Suppressor macrophage (primary cell): ENCODE measurements at places on chromosomes 5 and 9.

DNA sequence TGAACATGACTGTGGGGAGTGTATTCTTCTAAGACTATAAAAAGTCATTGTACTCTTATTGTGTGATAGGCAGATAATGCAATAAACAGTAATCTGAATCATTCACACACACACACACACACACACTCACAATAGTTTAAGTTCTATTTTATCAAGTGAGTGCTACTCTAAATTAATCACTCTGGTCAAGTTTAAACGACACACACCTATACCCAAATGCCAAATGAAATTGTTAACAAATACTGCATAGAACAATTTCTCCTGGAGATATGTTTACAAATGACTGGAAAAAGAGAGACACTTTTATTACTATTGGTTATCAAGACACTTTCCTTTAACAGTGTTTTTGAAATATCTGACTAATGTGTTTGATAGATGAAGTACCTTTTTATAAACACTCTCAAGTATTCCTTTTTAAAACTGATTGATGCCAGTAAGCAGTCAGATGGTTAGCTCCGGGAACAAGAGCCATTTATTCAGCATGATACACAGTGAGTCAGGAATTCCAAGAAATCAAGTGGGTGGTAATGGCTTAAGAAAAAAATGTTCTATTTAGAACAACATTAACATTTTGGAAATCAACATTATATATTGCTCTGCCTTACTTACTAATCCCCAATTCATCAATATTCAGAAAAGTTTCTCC is 521.6 kb upstream of the ST8SIA4 start:
- no peak for DNase-seq

DNA sequence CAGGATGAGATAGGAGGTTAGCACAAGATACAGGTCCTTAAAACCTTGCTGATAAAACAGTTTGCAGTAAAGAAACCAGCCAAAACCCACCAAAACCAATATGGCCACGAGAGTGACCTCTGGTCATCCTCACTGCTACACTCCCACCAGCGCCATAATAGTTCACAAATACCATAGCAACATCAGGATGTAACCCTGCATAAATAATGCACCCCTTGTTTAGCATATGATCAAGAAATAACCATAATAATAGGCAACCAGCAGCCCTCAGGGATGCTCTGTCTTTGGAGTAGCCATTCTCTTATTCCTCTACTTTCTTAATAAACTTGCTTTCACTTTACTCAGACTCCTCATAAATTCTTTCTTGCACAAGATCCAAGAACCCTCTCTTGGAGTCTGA is 86.9 kb upstream of the PRSS3 start:
- DNase-seq, result no peak

GRCh38 chr5:154002093-154002492 is 36.6 kb downstream of the FAM114A2 start:
- DNase-seq, result no peak

DNA sequence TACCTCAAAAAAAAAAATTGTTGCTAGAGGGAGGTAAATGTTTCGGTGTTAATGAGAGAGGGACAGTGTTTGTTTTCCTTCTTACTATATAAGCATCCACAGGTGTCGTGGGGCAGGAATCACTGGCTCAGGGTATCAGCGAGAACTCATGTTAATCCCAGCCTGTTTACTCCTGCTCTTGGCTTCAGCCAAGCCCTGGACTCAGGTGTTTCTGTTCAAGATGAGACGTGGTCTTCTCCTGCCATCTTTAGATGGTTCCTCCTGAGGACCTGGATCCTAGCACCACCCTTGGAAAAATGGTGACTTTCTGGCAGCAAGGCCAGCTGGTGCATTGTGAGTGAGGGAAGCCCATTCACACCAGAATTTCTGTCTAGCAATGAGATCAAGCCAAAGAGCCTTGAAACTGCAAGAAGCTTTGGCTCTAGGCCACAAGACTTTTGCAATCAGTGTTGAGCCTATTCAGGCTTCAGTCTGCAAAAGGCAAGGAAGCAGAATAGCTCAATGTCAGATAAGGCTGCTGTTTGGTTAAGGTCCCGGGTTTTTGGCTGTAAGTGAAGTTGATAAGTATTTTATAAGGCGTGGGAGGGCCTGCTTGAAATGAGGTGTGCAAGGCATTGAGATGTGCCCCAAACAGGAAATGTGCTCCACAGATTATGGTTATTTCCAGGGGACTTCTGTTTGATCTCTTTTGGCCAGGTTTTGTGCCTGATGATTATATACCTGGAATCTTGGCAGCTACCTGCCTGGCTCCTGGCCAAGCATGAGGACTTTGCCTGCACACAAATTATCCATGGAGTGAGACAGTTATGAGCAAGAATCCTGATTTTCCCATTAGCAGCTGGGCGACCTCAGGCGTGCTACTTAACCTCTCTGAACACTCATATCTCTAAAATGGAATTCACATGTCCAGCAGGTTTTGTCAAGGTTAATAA is 99.8 kb downstream of the TENT4A start:
- DNase-seq, result no peak

GRCh38 chr9:90998573-90998972 is 197.0 kb downstream of the SYK start:
- no peak for DNase-seq

- DNase-seq, result no peak
These were observed 49.2 kb upstream of the SMIM32 start for GRCh38 chr5:136242136-136242535.

DNA sequence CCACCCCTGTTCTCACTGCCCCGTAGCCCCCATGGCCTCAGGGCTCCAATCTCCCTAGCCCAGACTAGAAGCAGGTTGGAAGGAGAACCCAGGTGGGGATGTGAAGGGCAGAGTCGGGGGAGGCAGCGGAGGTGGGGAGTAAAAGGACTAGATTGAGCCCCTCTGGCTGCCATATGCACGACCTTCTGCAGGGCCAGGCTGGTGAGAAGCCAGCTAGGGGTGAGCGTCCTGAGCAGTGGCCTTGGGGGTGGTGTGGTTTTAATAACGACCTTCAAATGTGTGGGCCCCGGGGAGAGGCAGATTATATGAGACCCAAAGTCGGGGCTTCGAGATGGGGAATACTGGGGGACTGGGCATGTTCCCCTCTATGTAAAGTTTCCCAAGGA is 139.5 kb downstream of the C9orf50 start:
- no peak for DNase-seq

DNA sequence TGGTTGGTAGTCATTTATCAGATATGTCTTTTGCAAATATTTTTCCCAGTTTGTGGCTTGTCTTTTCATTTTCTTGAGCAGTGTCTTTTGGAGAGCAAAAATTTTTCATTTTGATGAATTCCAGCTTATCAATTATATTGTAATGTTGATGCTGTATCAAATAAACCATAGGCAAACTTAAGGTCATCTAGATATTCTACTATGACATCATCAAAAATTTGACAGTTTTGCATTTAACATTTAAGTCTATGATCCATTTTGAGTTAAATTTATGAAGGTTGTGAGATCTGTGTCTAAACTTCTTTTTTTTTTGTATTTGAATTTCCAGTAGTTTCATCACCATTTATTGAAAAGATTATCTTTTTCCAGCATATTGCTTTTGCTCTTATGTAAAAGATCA is 505.5 kb upstream of the COX7C start:
- no peak for DNase-seq

DNA sequence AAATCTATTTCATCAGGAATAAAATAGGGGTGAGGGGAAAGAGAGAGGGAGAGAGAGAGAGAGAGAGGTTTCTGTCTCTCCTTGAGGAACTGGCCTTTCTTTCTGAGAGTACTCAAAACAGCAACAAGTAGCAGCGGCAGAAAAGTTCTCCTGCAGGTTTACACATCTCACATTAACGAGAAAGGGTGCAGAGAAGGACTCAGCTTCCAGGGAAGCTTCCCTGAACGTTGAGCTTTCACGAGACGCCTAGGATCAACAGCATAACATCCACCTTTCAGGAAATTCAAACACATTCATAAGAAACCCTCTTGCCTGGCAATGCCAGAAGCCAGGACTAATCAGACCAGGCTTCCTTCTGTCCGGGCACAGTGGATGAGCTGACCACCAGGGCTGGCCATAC is 162.9 kb downstream of the ZDHHC21 start:
- no peak for DNase-seq

DNA sequence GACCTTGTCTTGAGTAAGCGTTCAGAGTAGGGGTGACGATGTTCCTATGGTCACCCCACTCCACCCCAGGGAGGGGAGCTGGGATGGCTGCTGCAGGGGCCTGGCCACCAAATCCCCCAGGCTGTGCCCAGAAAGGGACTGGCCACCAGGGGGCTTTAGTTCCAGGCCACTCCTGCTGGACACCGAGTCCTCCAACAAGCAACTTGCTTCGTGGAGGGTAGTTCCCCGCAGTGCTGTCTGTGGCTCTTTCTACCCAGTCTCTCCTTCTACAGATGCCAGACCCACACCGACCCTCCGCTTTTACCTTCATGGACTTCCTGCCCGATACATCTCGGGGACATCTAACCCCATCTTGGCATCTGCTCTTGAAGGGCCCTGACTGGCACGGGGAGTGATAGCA is 35.7 kb upstream of the GABRP start:
- peak; percentile 30 for DNase-seq

DNA sequence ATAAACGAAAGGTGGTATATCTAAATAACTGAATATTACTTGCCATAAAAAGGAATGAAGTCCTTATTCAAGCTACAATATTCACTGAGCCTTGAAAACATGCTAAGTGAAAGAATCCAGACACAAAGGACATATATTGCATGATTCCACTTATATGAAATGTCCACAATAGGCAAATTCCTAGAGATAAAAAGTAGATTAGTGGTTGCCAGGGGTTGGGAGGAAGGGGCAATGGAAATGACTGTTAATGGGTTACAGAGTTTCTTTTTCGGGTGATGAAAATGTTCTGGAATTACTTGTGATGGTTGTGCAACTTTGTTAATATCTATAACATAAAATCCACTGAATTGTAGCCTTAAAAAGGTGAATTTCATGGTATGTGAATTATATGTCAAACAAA is 227.1 kb upstream of the TRIM32 start:
- no peak for DNase-seq

DNA sequence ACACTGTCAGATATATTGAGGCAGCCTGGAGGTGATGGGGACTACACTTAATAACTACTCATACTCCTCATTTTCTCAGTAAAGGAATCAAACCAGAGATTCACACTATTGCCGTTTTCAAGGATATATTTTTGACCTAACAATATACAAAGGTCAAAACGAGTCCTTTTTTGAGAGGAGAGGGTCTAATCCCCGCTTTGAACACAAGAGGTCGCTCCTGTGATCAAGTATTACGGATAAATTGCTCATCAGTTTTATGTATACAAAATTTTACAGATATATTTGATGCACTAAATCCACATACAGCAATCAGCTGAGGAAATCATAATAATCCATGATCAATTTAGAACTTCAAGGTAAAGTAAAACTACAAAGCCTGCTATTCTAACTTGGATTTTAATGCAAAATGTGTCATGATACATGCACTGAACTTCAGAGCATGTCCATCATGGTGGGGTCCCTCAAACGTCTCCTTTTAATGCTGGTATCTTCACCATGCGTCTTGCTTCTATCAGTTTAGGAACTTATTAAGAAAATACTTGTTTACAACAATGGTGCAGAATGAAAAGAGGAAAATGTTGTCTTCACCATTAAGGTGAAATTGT is 2.5 kb upstream of the ISL1 start:
- peak; percentile 16 for DNase-seq

GRCh38 chr9:111599092-111599954 is at the start of gene PTGR1:
Gene PTGR1 (minus strand): TSS chr9:111599647. CDS start chr9:111597422, 2,225 bp downstream.
- peak; percentile 94 for DNase-seq

- DNase-seq, result no peak
These were observed 230.9 kb downstream of the CDH9 start for GRCh38 chr5:26807231-26808199.

- DNase-seq, result no peak
These were observed 28.1 kb upstream of the ZNF462 start for GRCh38 chr9:106834888-106835287.

- DNase-seq, result no peak
These were observed 441.2 kb upstream of the ZNF462 start for GRCh38 chr9:106421772-106422171.

GRCh38 chr5:105752801-105753200 is 1917.9 kb downstream of the EFNA5 start:
- no peak for DNase-seq

GRCh38 chr5:132526290-132526973 is 16.9 kb downstream of the IL5 start:
- DNase-seq, result peak; percentile 72

DNA sequence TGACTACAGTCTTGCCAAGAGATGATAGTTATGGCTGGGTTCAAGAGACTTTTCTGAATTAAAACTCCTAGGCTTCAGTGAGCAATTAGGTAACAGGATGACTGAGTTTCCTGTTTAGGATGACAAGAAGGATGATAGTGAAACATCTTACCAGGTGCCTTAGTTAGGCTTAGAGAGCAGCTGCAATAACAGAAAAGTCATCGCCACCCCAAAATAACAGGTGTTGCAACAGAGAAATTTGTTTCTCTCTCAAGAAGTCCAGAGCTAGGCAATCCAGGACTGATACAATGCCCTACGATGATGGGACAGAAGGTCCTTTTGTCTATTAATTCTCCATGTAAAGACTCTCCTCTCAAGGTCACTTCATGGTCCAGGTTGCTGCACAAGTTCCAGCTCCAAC is 361.8 kb downstream of the CAAP1 start:
- DNase-seq, result no peak

DNA sequence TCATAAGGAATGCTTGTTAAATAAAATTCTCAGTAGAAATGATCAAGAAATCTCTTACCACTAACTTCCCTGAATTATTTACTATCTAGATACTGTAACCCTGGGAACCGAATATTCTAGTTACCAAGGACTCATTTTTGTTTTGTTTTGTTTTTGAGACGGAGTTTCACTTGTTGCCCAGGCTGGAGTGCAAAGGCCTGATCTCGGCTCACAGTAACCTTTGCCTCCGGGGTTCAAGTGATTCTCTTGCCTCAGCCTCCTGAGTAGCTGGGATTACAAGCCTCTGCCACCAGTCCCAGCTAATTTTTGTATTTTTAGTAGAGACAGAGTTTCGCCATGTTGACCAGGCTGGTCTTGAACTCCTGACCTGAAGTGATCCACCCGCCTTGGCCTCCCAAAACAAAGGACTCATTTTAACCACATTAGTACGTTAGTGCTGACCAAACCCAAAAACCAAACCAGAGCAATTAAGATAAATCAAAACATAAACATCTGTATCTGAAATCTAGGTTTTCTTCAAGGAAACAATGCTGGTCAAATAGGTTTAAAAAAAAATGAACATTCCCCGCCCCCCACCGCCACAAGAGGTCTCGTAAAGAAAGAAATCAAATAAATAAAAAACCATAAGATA is 3.7 kb downstream of the TXN start:
- peak; percentile 31 for DNase-seq

DNA sequence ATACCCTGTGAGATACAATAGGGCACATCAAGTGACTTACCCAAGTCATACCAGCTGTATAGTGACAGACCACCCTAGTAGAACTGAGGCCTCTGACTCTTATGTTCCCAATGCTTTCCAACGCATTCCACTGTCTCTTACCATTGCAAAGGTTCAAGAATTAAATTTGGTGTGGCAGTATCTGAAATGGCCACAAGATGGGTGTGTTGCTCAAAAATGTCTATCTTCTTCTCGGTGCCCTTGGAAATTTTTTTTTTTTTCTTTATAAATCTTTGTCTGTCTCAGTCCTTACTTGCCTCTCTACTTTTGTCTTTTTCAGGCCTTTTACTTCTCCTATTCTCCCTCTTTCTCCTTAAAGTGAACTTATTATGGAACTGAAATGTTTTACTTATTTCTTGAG is 48.4 kb downstream of the GPR21 start:
- DNase-seq, result peak; percentile 32

- no peak for DNase-seq
These were observed 14.3 kb downstream of the ERMP1 start for GRCh38 chr9:5818424-5819142.

- DNase-seq, result no peak
These were observed 827.2 kb downstream of the MAT2B start for GRCh38 chr5:164332349-164333196.

GRCh38 chr5:10301842-10302610 is 5.7 kb downstream of the CMBL start:
- no peak for DNase-seq
